Osteoblast (primary cell): ENCODE measurements at places on chromosomes 3 and 15. TPM values are rescaled to one million over a fixed set of nuclear protein-coding genes. Genes with fewer than 3 reads are reported as not detected.

DNA sequence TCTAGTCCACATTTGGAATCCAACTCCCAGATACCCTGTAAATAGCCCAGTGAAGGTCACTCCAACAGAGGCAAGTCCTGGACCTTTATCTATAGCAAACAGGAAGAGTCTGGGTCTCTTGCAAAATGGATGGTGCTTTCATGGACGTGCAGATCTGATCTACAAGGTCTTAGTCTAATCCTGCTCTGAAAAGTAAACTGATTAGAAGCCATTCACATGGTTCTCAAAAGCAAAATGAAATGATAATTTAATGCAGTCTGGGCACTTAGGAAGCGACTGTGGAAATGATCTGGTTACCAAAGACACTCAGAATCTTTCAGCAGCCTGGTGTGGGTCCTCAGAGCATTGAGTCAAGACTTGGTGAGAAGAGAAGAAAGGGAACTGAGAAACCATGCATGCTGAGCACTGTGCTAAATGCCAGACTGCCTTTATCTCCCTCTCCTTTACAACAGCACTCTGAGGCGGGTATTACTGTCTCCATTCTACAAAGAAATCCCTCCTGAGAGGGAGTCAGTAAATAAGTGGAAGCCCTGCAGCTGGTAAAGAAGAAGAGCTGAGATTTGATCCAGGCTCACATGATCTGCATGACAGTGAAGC is 29.0 kb downstream of the AQP9 start:
- DNase-seq = no peak

- DNase-seq = peak; percentile 92
These were observed 147.2 kb downstream of the FOXP1 start for GRCh38 chr3:71436337-71436736.

The RYR3 gene
- not detected in 2 replicates for total RNA-seq

DNA sequence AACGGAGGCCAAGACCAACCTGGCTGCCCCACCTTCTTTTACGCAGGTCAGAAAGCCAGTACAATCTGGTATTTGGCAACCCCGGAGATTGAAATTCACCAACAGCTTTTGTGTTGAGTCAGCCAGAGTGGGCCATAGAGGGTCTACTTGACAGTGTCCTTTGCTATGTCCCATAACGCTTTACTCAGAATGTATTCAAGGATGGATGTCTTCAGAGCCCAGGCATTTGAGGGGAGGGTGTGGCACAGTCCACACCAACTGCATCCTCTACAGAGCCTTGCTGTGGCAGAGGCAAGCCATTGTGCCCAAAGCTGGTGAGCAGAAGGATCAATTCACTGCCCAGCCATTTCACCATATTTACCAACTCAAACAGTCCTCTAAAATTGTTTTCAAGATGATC is 18.4 kb downstream of the PLA1A start:
- DNase-seq = no peak

- no peak for DNase-seq
These were observed 116.9 kb upstream of the NMNAT3 start for GRCh38 chr3:139794469-139795265.

- DNase-seq = peak; percentile 60
These were observed 1.4 kb downstream of the MTMR10 start for GRCh38 chr15:30990036-30990435.

The CADPS gene
- total RNA-seq = 3.2 TPM in 1 of 2 replicates, not detected in the other

DNA sequence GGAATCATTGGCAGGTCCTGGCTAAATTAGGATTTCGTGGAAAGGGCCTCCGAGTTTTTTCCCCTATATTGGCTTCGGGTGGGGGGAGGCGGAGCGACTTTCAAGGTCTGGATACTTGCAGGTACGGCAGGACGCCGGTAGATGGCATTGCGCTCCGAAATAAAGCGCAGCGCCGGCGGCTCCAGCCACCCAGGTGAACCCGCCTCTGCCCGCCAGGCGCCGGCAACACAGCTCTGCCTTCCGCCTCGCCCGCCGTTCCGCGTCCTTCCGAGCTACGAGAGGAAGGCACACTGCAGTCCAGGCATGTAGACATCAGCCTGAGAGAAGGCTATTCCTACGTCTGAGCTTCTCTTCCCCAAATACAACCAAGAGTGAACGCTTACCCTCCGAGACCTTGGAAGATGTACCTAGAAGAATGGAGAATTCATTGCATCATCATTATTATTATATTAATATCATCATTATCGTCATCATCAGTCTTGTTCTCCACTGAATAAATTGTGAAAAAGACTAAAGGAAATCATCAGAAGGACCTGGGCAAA is 514.1 kb downstream of the MECOM start:
- peak; percentile 80 for DNase-seq

The ZNF860 gene
- 0.59 and 0.72 TPM in 2 replicates for total RNA-seq

GRCh38 chr15:32953533-32953910 is 235.7 kb downstream of the GREM1 start:
- DNase-seq = no peak

The CLEC3B gene
- total RNA-seq = 48.9 and 52.5 TPM in 2 replicates

The ARID3B gene
- 2.7 and 3.6 TPM in 2 replicates for total RNA-seq

- no peak for DNase-seq
These were observed 47.1 kb downstream of the ERC2 start for GRCh38 chr3:56421205-56421604.

DNA sequence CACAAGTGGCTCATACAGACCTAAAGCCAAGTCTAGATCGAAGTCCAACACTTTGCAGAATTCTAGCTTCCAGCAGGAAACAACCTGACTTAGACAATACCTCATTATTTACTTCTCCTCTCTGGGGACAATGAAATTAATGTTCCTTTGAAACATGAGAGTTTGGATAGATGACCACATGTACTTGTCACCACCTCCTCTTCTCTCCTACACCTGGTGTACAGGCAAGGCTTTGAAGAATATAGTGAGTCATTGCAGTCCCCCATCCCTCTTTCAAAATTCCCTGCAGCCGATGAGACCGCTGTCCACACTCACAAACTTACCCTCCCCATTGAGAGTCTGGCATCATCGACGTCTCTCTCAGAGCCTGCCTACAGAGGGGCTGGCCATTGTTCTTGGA is 189.0 kb upstream of the HES1 start:
- no peak for DNase-seq

The C2CD4A gene
- under 0.01 TPM in 1 of 2 replicates, not detected in the other for total RNA-seq

The HTR3E gene
- not detected in 2 replicates for total RNA-seq

DNA sequence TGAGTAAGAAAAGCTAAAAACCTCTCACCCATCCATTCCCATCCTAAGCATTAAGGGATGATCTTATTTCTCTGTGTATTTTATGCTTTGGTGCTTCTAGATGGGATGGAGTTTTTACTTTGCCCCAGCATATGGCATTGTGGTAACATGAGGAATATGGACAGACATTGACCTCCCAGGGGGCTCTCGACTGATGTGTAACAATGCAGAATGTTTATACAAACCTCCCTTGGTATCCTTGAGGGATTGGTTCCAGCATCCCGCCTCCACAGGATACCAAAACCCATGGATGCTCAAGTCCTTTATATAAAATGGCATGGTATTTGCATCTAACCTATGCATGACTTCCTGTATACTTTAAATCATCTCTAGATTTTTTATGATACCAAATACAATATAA is 21.6 kb downstream of the PDIA5 start:
- no peak for DNase-seq

DNA sequence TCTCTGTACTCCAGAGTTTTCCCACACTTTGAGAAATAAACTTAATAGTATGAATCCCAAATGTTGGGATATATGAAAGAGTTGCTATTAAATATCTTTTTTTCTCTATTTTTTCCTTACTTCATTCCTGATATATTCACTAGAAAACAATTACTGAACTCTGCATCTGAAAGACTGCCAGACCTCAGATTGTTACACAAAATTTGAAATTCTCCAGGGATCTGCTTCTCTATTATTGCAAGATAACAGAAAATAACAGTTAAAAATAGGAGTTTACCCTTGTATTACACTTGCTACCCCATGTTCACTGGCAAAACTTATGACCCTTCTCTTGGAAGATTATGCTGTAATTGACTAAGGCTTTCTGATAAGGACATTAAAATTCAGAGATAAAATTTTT is 11.7 kb upstream of the P3H2 start:
- DNase-seq = peak; percentile 36

GRCh38 chr3:177977381-177978158 is 558.7 kb upstream of the KCNMB2 start:
- peak; percentile 82 for DNase-seq

The BHLHE40 gene
- total RNA-seq = 70.2 and 71.9 TPM in 2 replicates

The ATG3 gene
- total RNA-seq = 67.2 and 68.4 TPM in 2 replicates

The HDGFL3 gene
- 27.5 and 42.4 TPM in 2 replicates for total RNA-seq
